ENCODE measurements at places on chromosomes 6 and 20. TPM values are rescaled to one million over a fixed set of nuclear protein-coding genes. Genes with fewer than 3 reads are reported as not detected.

Gene PTK6
- 0.19 TPM for total RNA-seq

Gene REPS1
- total RNA-seq, result 40.8 TPM

GRCh38 chr6:13239530-13240455 is 88.5 kb downstream of the TBC1D7 start:
- no peak overlapping the region for H3K27ac ChIP-seq
- H3K36me3 ChIP-seq, result no peaks in the 10 kb centered on the region
- no peaks in the 10 kb centered on the region for H3K27me3 ChIP-seq
- peaks cover 3% of the 10 kb centered on the region for H3K4me1 ChIP-seq
- no peak overlapping the region for H3K4me3 ChIP-seq

GRCh38 chr6:47407300-47408281 is 70.0 kb upstream of the CD2AP start:
- H3K4me3 ChIP-seq, result no peak overlapping the region
- H3K27me3 ChIP-seq, result no peaks in the 10 kb centered on the region
- no peak for DNase-seq
- no peak overlapping the region for H3K27ac ChIP-seq
- no peaks in the 10 kb centered on the region for H3K4me1 ChIP-seq
- H3K36me3 ChIP-seq, result no peaks in the 10 kb centered on the region

GRCh38 chr6:2982426-2983117 is 11.2 kb upstream of the SERPINB6 start:
- no peak overlapping the region for H3K4me3 ChIP-seq
- H3K27me3 ChIP-seq, result no peaks in the 10 kb centered on the region
- H3K4me1 ChIP-seq, result no peaks in the 10 kb centered on the region
- DNase-seq, result no peak
- no peaks in the 10 kb centered on the region for H3K36me3 ChIP-seq

GRCh38 chr20:47860049-47860830 is 75.0 kb upstream of the SULF2 start:
- no peak overlapping the region for H3K4me3 ChIP-seq
- H3K36me3 ChIP-seq, result no peaks in the 10 kb centered on the region
- no peak for DNase-seq
- H3K27ac ChIP-seq, result no peak overlapping the region
- H3K27me3 ChIP-seq, result no peaks in the 10 kb centered on the region

- no peak overlapping the region for H3K27ac ChIP-seq
- H3K36me3 ChIP-seq, result no peaks in the 10 kb centered on the region
- no peak overlapping the region for H3K4me3 ChIP-seq
- H3K27me3 ChIP-seq, result no peaks in the 10 kb centered on the region
Observed at GRCh38 chr20:21921251-21921650, 215.8 kb downstream of the PAX1 start.

GRCh38 chr20:25489221-25489871 is 81.9 kb downstream of the GINS1 start:
- no peak overlapping the region for H3K4me3 ChIP-seq
- H3K27me3 ChIP-seq, result no peaks in the 10 kb centered on the region
- no peaks in the 10 kb centered on the region for H3K36me3 ChIP-seq
- DNase-seq, result no peak
- H3K4me1 ChIP-seq, result no peaks in the 10 kb centered on the region

- H3K36me3 ChIP-seq, result no peaks in the 10 kb centered on the region
- no peaks in the 10 kb centered on the region for H3K4me1 ChIP-seq
- H3K27ac ChIP-seq, result no peak overlapping the region
- no peaks in the 10 kb centered on the region for H3K27me3 ChIP-seq
- no peak overlapping the region for H3K4me3 ChIP-seq
Observed at GRCh38 chr20:47568019-47568418, 66.3 kb downstream of the NCOA3 start.

DNA sequence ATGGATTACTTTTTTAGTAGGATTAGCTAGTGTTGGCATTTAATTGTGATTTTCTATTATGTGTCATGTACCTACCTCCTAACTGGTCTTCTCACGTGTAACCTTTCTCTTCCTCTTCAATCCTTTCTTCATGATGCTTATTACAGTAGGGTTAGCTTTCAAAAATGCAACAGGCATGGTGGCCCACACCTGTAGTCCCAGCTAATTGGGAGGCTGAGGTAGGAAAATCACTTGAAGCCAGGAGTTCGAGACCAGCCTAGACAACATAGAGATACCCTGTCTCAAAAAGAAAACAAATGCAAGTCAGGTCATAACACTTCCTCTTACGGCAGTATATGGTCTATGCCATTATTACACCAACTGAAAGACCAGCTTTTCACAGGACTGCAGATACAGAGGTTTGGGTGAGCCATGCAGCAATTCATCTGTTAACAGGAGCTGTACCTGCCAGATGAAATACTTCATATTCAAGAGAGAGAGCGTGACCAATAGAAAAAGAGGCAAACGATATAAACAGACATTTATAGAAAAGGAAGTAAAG is 195.0 kb downstream of the TMEM242 start:
- H3K4me1 ChIP-seq, result no peaks in the 10 kb centered on the region
- no peak overlapping the region for H3K27ac ChIP-seq
- DNase-seq, result no peak

DNA sequence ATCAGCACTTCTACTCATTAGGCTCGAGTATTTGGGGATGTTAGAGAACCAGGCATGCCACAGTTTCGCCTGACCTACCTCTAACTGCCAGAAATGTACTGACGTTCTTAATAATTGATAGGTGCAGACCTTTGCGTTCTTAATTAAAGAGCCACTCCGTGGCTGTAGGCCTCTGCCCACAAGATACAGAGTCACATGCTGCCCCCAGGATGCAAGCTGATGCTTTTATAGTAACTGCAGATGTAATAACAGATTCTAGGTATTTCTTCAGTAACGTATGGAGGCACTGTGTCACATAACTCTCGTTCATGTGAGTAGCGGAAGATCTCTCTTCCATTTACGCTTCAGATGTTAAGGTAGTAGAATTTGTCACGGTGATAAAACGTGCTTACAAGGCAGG is 113.2 kb downstream of the RPP40 start:
- H3K4me3 ChIP-seq, result no peak overlapping the region
- H3K4me1 ChIP-seq, result no peaks in the 10 kb centered on the region
- no peaks in the 10 kb centered on the region for H3K27me3 ChIP-seq
- no peak overlapping the region for H3K27ac ChIP-seq

GRCh38 chr20:17485017-17485416 is 46.2 kb downstream of the BFSP1 start:
- no peaks in the 10 kb centered on the region for H3K36me3 ChIP-seq
- no peak overlapping the region for H3K27ac ChIP-seq
- H3K4me3 ChIP-seq, result no peak overlapping the region
- H3K27me3 ChIP-seq, result no peaks in the 10 kb centered on the region

- no peak for DNase-seq
- peaks cover 2% of the 10 kb centered on the region for H3K4me1 ChIP-seq
- no peak overlapping the region for H3K27ac ChIP-seq
- H3K27me3 ChIP-seq, result no peaks in the 10 kb centered on the region
- no peak overlapping the region for H3K4me3 ChIP-seq
- H3K36me3 ChIP-seq, result peaks cover 9% of the 10 kb centered on the region
Observed at GRCh38 chr6:56529594-56530191, 113.0 kb downstream of the DST start.

DNA sequence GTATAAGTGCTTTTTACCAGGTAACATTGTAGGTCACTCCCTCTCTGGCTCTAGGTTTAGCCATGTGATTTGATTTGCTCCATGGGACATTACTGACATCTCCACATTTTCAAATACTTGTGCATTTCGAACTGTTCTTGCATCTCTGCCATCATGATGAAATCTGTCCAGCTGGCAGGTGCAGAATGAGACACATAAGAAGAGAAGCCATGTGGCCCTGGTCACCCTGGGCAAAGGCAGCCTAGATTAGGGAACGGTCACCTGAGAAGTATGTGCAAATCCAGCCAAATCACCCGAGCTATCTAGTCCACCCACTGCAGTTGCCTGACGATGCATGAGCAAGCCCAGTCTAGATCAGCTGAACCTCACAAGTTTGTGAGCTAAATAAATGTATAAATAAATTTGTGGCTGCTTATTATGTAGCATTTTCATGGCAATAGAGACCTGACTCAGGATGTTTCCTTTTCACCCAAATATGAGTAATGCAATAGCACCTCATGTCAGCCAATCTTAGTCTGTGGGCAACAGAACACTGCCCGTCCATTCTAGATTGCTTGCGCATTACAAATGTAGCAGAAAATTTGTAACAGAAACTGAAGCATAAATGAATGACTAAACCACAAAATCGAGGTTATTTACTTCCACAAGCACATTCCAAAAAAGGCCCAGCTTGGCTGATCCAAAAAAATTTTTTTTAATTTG is 115.2 kb downstream of the PAK5 start:
- H3K27ac ChIP-seq, result no peak overlapping the region

GRCh38 chr6:55902796-55903195 is 27.4 kb upstream of the BMP5 start:
- no peaks in the 10 kb centered on the region for H3K4me1 ChIP-seq
- H3K27me3 ChIP-seq, result no peaks in the 10 kb centered on the region
- no peaks in the 10 kb centered on the region for H3K36me3 ChIP-seq
- no peak for DNase-seq
- no peak overlapping the region for H3K27ac ChIP-seq

GRCh38 chr6:132812756-132813172 is 1.6 kb upstream of the RPS12 start:
- no peak for DNase-seq
- H3K4me1 ChIP-seq, result peaks cover 6% of the 10 kb centered on the region
- H3K27me3 ChIP-seq, result no peaks in the 10 kb centered on the region
- H3K36me3 ChIP-seq, result no peaks in the 10 kb centered on the region
- H3K4me3 ChIP-seq, result peak overlapping the region; percentile 28

DNA sequence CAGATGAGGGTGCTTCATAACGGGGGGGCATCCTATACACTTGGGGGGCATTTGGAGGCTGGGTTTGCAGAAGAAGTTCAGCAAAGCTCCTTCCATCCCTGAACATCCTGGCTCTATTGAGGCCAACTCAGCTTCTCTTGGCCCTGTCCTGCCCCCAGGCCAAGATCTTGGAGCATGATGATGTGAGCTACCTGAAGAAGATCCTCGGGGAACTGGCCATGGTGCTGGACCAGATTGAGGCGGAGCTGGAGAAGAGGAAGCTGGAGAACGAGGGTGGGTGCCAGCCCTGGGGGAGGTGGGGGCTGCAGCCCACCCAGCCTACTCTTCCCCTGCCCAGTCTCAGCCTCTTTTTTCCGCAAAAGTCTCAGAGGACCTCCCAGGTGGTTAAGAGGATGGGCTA is 17.2 kb downstream of the GDAP1L1 start:
- H3K27me3 ChIP-seq, result no peaks in the 10 kb centered on the region
- no peak overlapping the region for H3K4me3 ChIP-seq
- no peak overlapping the region for H3K27ac ChIP-seq

All from aorta (tissue), 5 donors.